Endothelial cell of umbilical vein (primary cell): ENCODE measurements at places on chromosomes 5 and 9. TPM values are rescaled to one million over a fixed set of nuclear protein-coding genes. Genes with fewer than 3 reads are reported as not detected.

Gene LECT2
- total RNA-seq = not detected in 2 replicates

Gene GPR151
- not detected in 2 replicates for total RNA-seq

Gene OBP2B
- not detected in 2 replicates for total RNA-seq

Gene MLANA
- not detected in 2 replicates for total RNA-seq

Gene DMAC1
- total RNA-seq = 44.0 and 49.6 TPM in 2 replicates

Gene FGD3
- not detected in 2 replicates for total RNA-seq

Gene PGM5
- total RNA-seq = 1.4 and 1.9 TPM in 2 replicates

Gene OR1J4
- not detected in 2 replicates for total RNA-seq

Gene TRIM36
- 0.69 and 1.2 TPM in 2 replicates for total RNA-seq

Gene TNFSF8
- total RNA-seq = not detected in 2 replicates

Gene ZDHHC11B
- total RNA-seq = not detected in 2 replicates

Gene PDE8B
- not detected in 2 replicates for total RNA-seq

Gene SLC12A2
- total RNA-seq = 41.7 and 59.5 TPM in 2 replicates

Gene GDNF
- total RNA-seq = not detected in 2 replicates

Gene TAF11L3
- total RNA-seq = not detected in 2 replicates

Gene FOXD4L6
- total RNA-seq = 0.35 TPM in 1 of 2 replicates, not detected in the other

Gene ELOVL7
- total RNA-seq = 0.09 TPM in 1 of 2 replicates, not detected in the other

Gene ANXA2R
- total RNA-seq = 6.6 and 8.1 TPM in 2 replicates

Gene CD14
- total RNA-seq = 0.33 TPM in 1 of 2 replicates, not detected in the other

Gene ANP32B
- total RNA-seq = 152 and 173 TPM in 2 replicates

Gene SOWAHA
- total RNA-seq = not detected in 2 replicates

Gene PCSK5
- total RNA-seq = 4.8 and 5.1 TPM in 2 replicates

Gene ARAP3
- 136 and 142 TPM in 2 replicates for total RNA-seq

Gene CERCAM
- 46.8 and 47.9 TPM in 2 replicates for total RNA-seq

Gene CDX1
- not detected in 2 replicates for total RNA-seq

Gene GBGT1
- total RNA-seq = 28.7 and 35.6 TPM in 2 replicates

Gene TRIM7
- 3.4 and 4.1 TPM in 2 replicates for total RNA-seq

Gene S1PR3
- 18.9 and 25.8 TPM in 2 replicates for total RNA-seq

Gene SLC36A2
- not detected in 2 replicates for total RNA-seq

Gene PCDHGB1
- 0.58 and 0.62 TPM in 2 replicates for total RNA-seq

Gene DMRT3
- not detected in 2 replicates for total RNA-seq

Gene FREM1
- total RNA-seq = 0.14 and 0.29 TPM in 2 replicates

Gene PLEKHG4B
- not detected in 2 replicates for total RNA-seq

Gene SVEP1
- total RNA-seq = 0.12 and 0.29 TPM in 2 replicates

Gene QRFP
- total RNA-seq = not detected in 2 replicates

Gene IRGM
- not detected in 2 replicates for total RNA-seq
